ENCODE measurements at places on chromosomes 1 and 21. TPM values are rescaled to one million over a fixed set of nuclear protein-coding genes. Genes with fewer than 3 reads are reported as not detected.

DNA sequence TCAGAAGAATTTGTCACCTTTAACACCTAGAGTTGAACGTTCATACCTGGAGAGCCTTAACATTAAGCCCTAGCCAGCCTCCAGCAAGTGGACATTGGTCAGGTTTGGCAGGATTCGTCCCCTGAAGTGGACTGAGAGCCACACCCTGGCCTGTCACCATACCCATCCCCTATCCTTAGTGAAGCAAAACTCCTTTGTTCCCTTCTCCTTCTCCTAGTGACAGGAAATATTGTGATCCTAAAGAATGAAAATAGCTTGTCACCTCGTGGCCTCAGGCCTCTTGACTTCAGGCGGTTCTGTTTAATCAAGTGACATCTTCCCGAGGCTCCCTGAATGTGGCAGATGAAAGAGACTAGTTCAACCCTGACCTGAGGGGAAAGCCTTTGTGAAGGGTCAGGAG is 52.3 kb downstream of the UBE4B start:
- H3K27ac ChIP-seq: no peak overlapping the region
- H3K27me3 ChIP-seq: no peaks in the 10 kb centered on the region
- no peak for DNase-seq
- H3K4me3 ChIP-seq: no peak overlapping the region

GRCh38 chr1:31658721-31659120 is 14.0 kb upstream of the PEF1 start:
- no peaks in the 10 kb centered on the region for H3K36me3 ChIP-seq
- DNase-seq: no peak
- H3K4me1 ChIP-seq: no peaks in the 10 kb centered on the region
- no peaks in the 10 kb centered on the region for H3K27me3 ChIP-seq
- H3K4me3 ChIP-seq: no peak overlapping the region

GRCh38 chr1:222950892-222951291 is 136.1 kb downstream of the DISP1 start:
- H3K27ac ChIP-seq: no peak overlapping the region
- H3K4me1 ChIP-seq: no peaks in the 10 kb centered on the region
- DNase-seq: peak; percentile 17

DNA sequence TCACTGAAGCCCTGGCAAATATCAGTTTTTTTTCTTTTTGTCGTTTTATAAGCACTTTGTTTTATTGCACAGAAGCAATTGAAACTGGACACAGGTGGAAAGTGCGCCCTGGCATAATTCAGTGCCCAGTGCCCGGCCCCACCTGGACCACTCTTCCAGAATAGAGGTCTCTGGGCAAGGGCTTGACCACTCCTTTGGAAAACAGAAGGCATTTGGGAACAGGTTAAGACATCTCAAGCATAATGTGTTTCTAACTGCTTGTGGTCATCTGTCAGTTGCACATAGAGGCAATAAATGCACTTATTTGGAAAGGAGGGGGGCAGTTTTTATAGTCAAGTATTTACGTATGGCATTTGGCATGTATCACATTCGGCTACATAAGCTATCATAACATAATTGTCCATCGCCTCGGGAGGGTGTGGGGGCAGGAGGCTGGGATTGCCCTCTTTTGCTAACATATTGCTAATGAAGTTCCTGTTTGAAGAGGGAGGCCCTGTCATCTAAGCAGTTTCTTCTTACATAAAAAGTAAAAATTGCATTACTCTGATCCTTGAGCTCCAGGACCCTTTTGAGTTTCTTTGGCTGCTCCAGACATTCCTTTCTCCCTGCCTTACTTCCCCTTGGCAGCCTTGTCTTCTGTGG is 14.7 kb upstream of the CD2 start:
- no peak overlapping the region for H3K27ac ChIP-seq
- no peaks in the 10 kb centered on the region for H3K36me3 ChIP-seq
- no peak overlapping the region for H3K4me3 ChIP-seq
- no peaks in the 10 kb centered on the region for H3K4me1 ChIP-seq
- no peak for DNase-seq

DNA sequence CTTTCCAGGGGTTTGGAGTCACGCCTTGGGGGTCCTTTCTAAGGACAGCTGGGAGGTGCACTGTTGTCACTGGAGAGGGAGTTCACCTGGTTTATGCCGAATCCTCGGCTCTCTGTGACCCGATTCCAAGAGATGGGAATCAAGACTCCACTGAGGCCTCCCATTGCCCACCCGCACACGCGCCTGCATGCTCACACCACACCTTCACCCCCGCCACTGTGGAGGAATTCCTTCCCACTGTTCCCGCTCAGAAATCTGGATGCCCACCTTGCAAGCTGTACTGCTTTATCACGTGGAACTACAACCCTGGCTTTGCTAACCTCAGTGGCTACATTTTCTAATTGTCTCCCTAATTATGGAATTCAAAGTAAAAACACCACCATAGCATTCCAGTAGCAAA is 29.2 kb downstream of the PGBD5 start:
- H3K27ac ChIP-seq: no peak overlapping the region
- DNase-seq: no peak
- no peak overlapping the region for H3K4me3 ChIP-seq
- no peaks in the 10 kb centered on the region for H3K4me1 ChIP-seq

GRCh38 chr1:211734359-211734758 is 58.9 kb upstream of the NEK2 start:
- H3K27ac ChIP-seq: no peak overlapping the region
- H3K4me1 ChIP-seq: peaks cover 4% of the 10 kb centered on the region
- peaks cover 3% of the 10 kb centered on the region for H3K27me3 ChIP-seq
- H3K36me3 ChIP-seq: no peaks in the 10 kb centered on the region
- H3K4me3 ChIP-seq: no peak overlapping the region
- no peak for DNase-seq

GRCh38 chr21:45302082-45303061 is 14.7 kb upstream of the POFUT2 start:
- H3K4me3 ChIP-seq: no peak overlapping the region
- no peaks in the 10 kb centered on the region for H3K27me3 ChIP-seq
- H3K36me3 ChIP-seq: no peaks in the 10 kb centered on the region
- peak overlapping the region; percentile 52 for H3K27ac ChIP-seq

DNA sequence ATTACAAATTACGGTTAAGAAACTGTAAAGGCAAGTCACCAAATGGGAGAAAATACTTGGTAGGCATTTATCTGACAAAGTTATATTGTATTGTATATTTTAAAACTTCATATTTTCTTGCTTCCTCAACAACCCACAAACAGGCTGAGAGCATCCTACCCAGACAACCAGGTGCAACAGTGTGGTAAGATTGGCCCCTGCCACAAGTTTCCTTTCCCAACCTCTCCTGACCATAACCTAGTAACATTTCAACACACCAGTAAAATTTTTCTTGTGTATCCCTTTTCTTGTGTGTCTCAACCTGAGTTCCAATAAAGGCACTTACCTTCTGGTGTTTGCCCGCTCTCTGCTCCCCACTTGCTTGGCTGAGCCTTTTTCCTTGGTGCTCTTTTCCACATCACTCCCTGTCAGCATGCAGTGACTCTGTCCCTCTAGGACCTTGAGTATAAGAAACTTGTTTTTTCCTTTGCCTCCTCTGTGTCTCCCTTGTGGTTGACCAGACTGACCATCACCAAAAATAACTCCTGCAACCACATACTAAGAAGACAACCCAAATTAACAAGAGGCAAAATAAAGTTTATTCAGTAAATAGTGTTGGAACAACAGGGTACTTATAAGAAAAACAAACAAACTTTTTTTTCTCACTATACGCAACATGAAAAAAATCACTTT is 40.9 kb downstream of the FCRL3 start:
- no peak overlapping the region for H3K4me3 ChIP-seq
- no peaks in the 10 kb centered on the region for H3K27me3 ChIP-seq
- no peaks in the 10 kb centered on the region for H3K4me1 ChIP-seq
- no peak for DNase-seq
- no peak overlapping the region for H3K27ac ChIP-seq

- no peak overlapping the region for H3K4me3 ChIP-seq
- peaks cover 7% of the 10 kb centered on the region for H3K4me1 ChIP-seq
Observed at GRCh38 chr21:35635261-35635660, 425.1 kb downstream of the SETD4 start.

DNA sequence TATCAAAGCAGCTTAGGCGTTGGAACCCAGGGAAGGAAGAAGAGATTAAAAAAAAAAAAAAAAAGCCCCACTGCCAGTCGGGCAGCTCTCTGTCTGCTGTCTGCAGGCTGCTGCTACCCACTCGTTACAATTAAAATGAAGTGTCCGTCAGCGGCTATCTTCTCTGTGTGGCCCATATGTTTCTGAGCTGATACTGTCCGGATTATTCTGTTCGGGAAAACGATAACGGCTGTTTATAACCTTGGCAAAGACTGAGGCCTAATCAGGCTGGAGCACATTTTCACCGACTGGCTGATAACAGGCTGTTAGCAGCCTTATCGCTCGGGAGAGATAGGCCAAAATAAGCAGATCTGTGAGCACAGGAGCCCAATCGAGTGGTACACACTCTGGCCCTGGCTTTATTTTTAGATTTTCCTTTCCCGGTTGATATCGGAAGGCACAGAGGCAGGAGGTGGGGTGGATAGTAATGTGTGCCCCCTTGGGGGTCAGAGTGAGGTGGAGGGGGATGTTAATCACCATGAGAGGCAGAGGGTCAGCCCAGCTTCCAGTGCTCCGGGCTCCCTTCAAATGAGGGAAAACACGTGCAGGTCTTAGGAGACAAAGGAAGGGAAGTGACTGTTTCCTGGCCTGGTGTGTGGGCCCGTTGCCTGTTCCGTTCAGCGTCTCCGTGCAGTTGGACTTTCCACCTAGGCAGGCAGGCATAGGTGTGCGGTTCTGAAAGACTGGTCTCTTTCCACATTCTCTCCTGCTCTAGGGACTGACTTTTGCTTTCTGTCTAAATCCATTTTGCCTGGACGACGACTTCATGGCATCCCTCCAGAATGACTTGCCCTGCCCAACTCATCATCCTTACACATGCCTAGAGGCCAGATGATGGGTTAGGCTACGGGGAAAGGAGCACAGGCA is 153.4 kb downstream of the PBX1 start:
- no peak overlapping the region for H3K4me3 ChIP-seq
- H3K4me1 ChIP-seq: peaks cover 26% of the 10 kb centered on the region
- no peaks in the 10 kb centered on the region for H3K36me3 ChIP-seq
- peak; percentile 100 for DNase-seq
- H3K27me3 ChIP-seq: no peaks in the 10 kb centered on the region

GRCh38 chr21:45412909-45413611 is 8.1 kb downstream of the COL18A1 start:
- peaks cover 6% of the 10 kb centered on the region for H3K4me1 ChIP-seq
- H3K27ac ChIP-seq: no peak overlapping the region

DNA sequence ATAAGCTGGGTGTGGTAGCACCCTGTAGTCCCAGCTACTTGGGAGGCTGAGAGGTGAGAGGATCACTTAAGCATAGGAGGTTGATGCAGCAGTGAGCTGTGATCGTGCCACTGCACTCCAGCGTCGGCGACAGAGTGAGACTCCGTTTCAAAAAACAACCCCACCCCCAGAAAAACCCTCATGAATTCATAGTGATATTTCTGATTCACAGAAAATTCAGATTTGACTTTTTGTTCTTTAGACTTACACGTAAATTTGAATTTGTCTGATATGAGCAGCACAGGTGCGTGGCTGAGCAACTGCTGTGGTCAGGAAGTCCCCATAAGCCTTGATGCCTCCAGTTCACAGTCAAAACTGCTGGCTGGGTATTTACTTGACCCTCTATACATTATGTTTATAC is 10.0 kb upstream of the MORC3 start:
- H3K4me1 ChIP-seq: no peaks in the 10 kb centered on the region
- no peaks in the 10 kb centered on the region for H3K36me3 ChIP-seq
- H3K4me3 ChIP-seq: no peak overlapping the region
- H3K27me3 ChIP-seq: no peaks in the 10 kb centered on the region
- DNase-seq: no peak
- H3K27ac ChIP-seq: no peak overlapping the region

- no peaks in the 10 kb centered on the region for H3K4me1 ChIP-seq
- no peak overlapping the region for H3K4me3 ChIP-seq
- no peaks in the 10 kb centered on the region for H3K27me3 ChIP-seq
- H3K36me3 ChIP-seq: no peaks in the 10 kb centered on the region
- no peak overlapping the region for H3K27ac ChIP-seq
Observed at GRCh38 chr1:92240034-92240433, 22.3 kb downstream of the C1orf146 start.

- DNase-seq: no peak
- H3K36me3 ChIP-seq: no peaks in the 10 kb centered on the region
- no peaks in the 10 kb centered on the region for H3K4me1 ChIP-seq
- H3K4me3 ChIP-seq: no peak overlapping the region
- H3K27me3 ChIP-seq: no peaks in the 10 kb centered on the region
- H3K27ac ChIP-seq: no peak overlapping the region
Observed at GRCh38 chr1:228961511-228961910, 226.2 kb downstream of the RHOU start.

Gene EDN2
- not detected for total RNA-seq

Gene WNT3A
- not detected for total RNA-seq

Gene ARHGEF11
- 27.2 TPM for total RNA-seq

Gene NPHS2
- not detected for total RNA-seq

Gene CFHR5
- total RNA-seq: not detected

Gene ETV3L
- not detected for total RNA-seq

Gene SERPINC1
- total RNA-seq: not detected

Gene PODN
- 2.0 TPM for total RNA-seq

Gene SRP9
- 292 TPM for total RNA-seq

Gene MAP3K21
- total RNA-seq: 0.95 TPM

Gene LCE2D
- total RNA-seq: not detected

Measured in endothelial cell of umbilical vein (primary cell).